ENCODE measurements at places on chromosomes 3 and 15. TPM values are rescaled to one million over a fixed set of nuclear protein-coding genes. Genes with fewer than 3 reads are reported as not detected.

The GOLGA8G gene
- not detected for total RNA-seq

The CELF6 gene
- 0.33 TPM for total RNA-seq

The SERINC4 gene
- 0.30 TPM for total RNA-seq

The CLDN16 gene
- not detected for total RNA-seq

The MESP1 gene
- total RNA-seq, result 3.1 TPM

The MB21D2 gene
- total RNA-seq, result 2.7 TPM

The UBA3 gene
- 133 TPM for total RNA-seq

The IQCF5 gene
- total RNA-seq, result not detected

The KLF15 gene
- total RNA-seq, result not detected

GRCh38 chr15:63953524-63953923 lies 92.8 kb downstream of the DAPK2 start:
- H3K4me3 ChIP-seq, result no peak overlapping the region
- peaks cover 9% of the 10 kb centered on the region for H3K4me1 ChIP-seq
- no peak overlapping the region for H3K27ac ChIP-seq
- DNase-seq, result no peak
- H3K27me3 ChIP-seq, result peaks cover 3% of the 10 kb centered on the region

- H3K27me3 ChIP-seq, result no peaks in the 10 kb centered on the region
- DNase-seq, result no peak
- H3K36me3 ChIP-seq, result no peaks in the 10 kb centered on the region
- H3K4me3 ChIP-seq, result no peak overlapping the region
- H3K4me1 ChIP-seq, result peaks cover 2% of the 10 kb centered on the region
These were observed 138.7 kb downstream of the KLF13 start for GRCh38 chr15:31465083-31465955.

DNA sequence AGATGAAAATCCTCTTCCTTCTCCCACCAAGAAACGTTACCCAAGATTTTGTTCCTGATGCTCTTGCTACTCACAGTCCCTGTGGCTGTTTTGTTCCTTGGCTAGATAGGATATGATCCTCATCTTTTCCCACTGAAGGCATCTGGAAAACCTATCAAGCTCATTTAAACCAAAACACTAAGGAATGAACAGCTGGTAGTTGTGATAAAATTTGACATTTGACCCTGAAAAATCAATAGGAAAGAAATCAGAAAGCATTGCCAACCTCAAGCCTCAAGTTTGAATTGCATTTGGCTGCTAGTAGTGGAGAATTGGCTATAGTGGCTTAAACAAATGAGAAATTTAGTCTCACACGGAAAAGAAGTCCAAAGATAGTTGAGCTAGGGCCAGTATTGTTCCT lies 170.6 kb upstream of the CHRM5 start:
- H3K4me3 ChIP-seq, result no peak overlapping the region
- H3K27me3 ChIP-seq, result peaks cover 8% of the 10 kb centered on the region
- H3K27ac ChIP-seq, result no peak overlapping the region

- DNase-seq, result no peak
- H3K4me1 ChIP-seq, result no peaks in the 10 kb centered on the region
- H3K4me3 ChIP-seq, result no peak overlapping the region
- no peak overlapping the region for H3K27ac ChIP-seq
- peaks cover 18% of the 10 kb centered on the region for H3K27me3 ChIP-seq
These were observed 160.6 kb upstream of the RGMA start for GRCh38 chr15:93249623-93250022.

DNA sequence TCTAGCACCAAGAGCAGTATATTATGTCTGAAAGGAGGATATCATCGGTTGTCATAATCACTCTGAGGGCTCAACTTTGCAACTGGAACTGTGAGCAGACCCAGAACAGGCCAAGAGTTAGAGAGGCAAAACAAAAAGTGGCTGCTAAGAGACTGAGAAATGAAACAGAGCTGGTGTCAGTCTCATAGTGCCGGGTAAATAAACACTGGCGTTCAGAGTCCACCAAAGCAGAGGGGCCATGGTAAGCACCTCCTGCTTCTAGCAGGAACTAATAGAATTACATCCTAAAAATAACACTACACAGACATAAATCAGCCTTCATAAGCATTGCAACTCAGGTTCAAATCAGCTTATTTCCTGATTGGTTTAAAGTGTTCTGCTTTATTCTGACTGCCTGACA lies 10.3 kb upstream of the IL12A start:
- no peak for DNase-seq
- no peak overlapping the region for H3K27ac ChIP-seq
- no peaks in the 10 kb centered on the region for H3K4me1 ChIP-seq
- no peak overlapping the region for H3K4me3 ChIP-seq
- H3K27me3 ChIP-seq, result peaks cover 68% of the 10 kb centered on the region

DNA sequence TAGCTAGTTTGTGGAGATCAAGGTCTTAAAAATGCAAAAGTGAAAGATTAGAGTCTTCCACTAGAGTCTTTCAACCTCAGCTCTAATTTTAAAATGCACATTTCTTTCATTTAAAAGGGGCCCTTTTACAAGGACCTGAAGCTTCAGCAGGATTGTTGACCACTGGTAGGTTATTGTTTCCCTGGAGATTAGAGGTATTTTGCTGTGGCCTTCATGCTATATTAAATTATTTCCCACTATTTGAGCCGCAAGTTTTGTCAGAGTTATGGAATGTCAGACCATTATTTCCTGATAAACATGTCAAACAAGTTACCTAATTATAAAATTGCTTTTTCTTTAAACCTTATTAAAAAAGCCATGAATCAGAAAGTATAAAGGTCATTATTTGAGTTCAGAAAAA lies 103.1 kb upstream of the CCNL1 start:
- DNase-seq, result no peak
- no peaks in the 10 kb centered on the region for H3K36me3 ChIP-seq
- no peaks in the 10 kb centered on the region for H3K4me1 ChIP-seq
- H3K4me3 ChIP-seq, result no peak overlapping the region
- H3K27me3 ChIP-seq, result no peaks in the 10 kb centered on the region

DNA sequence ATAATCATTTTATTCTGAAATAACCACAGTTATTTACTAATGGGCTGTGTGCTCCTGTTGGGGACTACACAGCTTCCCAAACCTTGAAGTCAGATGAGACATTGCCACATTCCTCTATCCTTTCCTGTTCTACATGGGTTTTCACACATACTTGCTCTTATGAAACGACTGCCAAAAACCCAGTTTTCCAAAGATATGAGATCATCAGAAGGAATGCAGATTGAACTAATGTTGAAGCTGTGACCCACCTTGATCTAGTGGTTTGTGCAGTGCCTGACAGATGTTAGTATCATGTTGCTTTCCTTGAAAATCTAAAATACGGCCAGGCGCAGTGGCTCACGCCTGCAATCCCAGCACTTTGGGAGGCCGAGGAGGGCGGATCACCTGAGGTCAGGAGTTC lies 144.6 kb downstream of the VGLL4 start:
- no peak overlapping the region for H3K4me3 ChIP-seq
- no peak overlapping the region for H3K27ac ChIP-seq
- H3K27me3 ChIP-seq, result no peaks in the 10 kb centered on the region
- H3K4me1 ChIP-seq, result no peaks in the 10 kb centered on the region

DNA sequence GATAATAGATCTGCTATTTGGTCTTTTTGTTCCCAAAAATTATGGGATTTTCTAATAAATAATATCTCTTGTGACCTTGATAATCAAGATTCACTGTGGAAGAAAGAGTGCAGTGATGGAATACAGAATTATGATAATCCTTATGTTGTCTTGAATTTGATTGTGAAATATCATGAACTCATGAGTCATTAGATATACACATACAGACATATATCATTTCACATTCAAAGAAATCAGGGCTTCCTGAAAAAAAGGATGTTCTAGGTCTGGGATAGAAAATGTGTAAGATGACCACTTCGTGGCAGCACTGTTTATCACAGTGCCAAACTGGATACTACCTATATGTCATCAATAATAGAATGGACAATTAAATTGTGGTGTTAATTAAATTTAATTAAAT lies 97.7 kb downstream of the DPH6 start:
- peaks cover 1% of the 10 kb centered on the region for H3K36me3 ChIP-seq
- H3K4me1 ChIP-seq, result no peaks in the 10 kb centered on the region
- no peak overlapping the region for H3K27ac ChIP-seq
- no peak overlapping the region for H3K4me3 ChIP-seq
- H3K27me3 ChIP-seq, result no peaks in the 10 kb centered on the region

GRCh38 chr15:49339656-49340055 lies 83.4 kb upstream of the FGF7 start:
- H3K4me3 ChIP-seq, result no peak overlapping the region
- no peak for DNase-seq
- no peaks in the 10 kb centered on the region for H3K27me3 ChIP-seq
- no peak overlapping the region for H3K27ac ChIP-seq

DNA sequence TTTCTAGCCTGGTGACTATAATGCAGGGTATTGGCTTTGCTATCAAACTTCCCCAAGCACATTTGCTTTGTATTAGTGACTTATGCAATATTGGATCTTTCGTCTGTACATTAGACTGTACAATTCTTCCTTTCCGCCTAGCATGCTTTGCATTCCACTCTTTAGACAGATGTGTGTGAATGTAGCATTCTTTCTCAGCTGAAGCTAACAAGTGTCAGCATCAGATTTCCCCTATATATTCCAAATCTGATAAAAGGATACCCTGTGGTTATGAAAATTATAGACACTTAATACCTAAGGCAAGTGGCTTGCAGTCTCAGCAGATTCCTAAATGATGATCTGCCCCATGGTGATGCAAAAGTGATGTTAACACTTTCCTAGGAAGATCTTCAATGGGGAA lies 360.1 kb downstream of the CNTN4 start:
- DNase-seq, result no peak
- H3K36me3 ChIP-seq, result no peaks in the 10 kb centered on the region
- H3K4me3 ChIP-seq, result no peak overlapping the region
- H3K27ac ChIP-seq, result no peak overlapping the region

DNA sequence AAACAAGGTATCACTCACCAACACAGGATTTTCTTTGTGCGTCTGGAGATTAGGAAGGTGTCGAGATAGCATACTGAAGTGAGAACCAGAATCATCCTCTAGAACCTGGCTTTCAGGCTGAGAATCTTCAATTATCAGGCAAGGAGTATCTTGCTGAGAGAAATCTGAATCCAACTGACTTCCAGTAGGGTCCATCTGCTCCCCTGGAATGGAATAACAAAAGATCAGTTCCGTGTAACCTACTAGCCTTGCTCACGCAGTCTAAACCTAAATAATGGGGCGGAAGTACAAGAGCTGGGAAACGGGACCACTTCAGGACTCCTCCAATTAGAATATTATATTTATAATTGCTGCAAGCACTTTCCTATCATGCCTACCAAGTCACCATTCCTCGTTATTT lies 690 bp downstream of the TP53BP1 start:
- peaks cover 14% of the 10 kb centered on the region for H3K36me3 ChIP-seq
- H3K27me3 ChIP-seq, result no peaks in the 10 kb centered on the region
- H3K4me3 ChIP-seq, result peak overlapping the region; percentile 85
- DNase-seq, result no peak
- peaks cover 31% of the 10 kb centered on the region for H3K4me1 ChIP-seq

- DNase-seq, result no peak
- peaks cover 32% of the 10 kb centered on the region for H3K4me1 ChIP-seq
- H3K4me3 ChIP-seq, result no peak within 1 kb of the TSS
These were observed at the start of the genes DUOX2 and DUOXA2 for GRCh38 chr15:45114076-45114750. Gene DUOX2 (minus strand): TSS chr15:45114172. CDS start chr15:45113411, 761 bp downstream. Gene DUOXA2 (plus strand): TSS chr15:45114326. CDS start chr15:45114606, 280 bp downstream.

DNA sequence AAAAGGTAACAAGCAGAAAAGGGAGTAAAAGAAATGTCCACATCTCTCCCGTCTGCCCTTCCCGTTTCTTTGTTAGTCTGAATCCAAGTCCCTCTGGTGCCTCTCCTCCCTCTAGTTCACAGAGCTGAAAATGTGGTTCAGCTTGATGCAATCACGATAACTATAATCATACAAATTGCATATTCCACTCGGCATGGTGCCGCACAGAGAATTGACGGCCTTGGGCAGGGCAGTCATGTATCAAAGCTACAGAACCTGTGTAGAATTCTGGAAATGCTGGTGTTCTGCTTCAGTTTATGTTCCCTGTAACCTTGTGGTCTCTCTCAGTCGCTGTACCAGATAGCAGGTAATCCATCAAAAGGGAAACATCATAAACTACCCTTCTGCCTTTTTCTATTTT lies 562.9 kb upstream of the CBLB start:
- no peak overlapping the region for H3K4me3 ChIP-seq
- peaks cover 21% of the 10 kb centered on the region for H3K36me3 ChIP-seq
- H3K27ac ChIP-seq, result no peak overlapping the region
- DNase-seq, result no peak
- peaks cover 29% of the 10 kb centered on the region for H3K4me1 ChIP-seq
- no peaks in the 10 kb centered on the region for H3K27me3 ChIP-seq

GRCh38 chr3:42778644-42779043 lies 5.6 kb upstream of the CCDC13 start:
- no peaks in the 10 kb centered on the region for H3K27me3 ChIP-seq
- no peak overlapping the region for H3K27ac ChIP-seq
- H3K4me3 ChIP-seq, result no peak overlapping the region
- H3K4me1 ChIP-seq, result peaks cover 3% of the 10 kb centered on the region
- H3K36me3 ChIP-seq, result peaks cover 9% of the 10 kb centered on the region

DNA sequence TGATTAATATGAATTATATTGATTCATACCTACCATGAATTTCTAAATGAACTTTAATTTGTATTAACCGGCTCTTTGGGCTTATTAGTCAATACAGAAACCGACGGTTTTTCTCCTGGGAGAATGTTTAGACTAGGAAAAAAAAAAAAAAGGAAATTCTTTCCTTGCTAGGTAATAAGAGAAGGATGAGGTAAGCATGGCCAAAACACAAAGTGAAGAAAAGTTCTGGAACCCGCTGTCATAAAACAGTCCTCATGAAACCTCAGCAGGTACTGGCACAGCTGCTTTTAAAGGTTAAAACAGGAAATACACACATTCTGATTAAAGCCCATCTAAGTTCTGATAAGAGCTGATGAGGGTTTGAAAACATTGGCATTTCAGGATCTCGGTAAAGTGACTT lies 30.8 kb upstream of the PSTPIP1 start:
- no peak overlapping the region for H3K27ac ChIP-seq
- no peaks in the 10 kb centered on the region for H3K36me3 ChIP-seq
- DNase-seq, result no peak
- H3K4me1 ChIP-seq, result no peaks in the 10 kb centered on the region
- H3K27me3 ChIP-seq, result peaks cover 33% of the 10 kb centered on the region

DNA sequence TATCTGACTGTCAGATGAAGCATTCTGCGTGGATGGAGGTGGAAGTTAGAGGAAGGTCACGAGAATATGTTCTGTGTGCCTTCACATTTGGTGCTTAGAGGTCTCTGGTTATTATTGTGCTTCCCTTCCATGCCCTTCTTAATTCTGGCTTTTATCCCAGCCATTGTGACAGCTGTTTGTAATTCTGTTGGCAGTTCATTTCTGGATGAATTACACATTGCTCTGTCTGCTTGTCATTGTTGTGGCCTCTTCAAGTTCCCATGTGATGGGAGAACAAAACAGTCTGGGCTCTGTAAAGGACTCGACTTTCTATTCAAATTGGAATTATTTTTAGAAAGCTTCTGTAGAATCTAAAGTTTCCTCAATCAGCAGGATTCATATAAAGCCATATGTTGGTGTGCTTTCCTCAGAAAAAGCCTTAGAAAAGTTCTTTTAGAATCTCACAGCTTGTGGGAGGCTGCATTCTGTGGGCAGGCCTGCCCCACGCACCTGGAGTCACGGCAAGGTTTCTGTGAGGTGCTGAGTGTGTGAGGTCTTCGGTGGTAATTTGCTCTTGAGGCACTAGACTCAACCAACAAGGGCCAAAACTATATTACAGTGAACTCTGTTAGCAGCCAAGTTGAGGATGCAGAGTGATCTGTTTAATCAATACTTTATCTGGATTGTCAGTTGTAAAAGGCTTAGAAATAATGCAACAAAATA lies 397.4 kb upstream of the AZI2 start:
- H3K27ac ChIP-seq, result no peak overlapping the region
- H3K4me1 ChIP-seq, result no peaks in the 10 kb centered on the region
- DNase-seq, result no peak
- no peak overlapping the region for H3K4me3 ChIP-seq
- no peaks in the 10 kb centered on the region for H3K36me3 ChIP-seq

Data from activated CD8-positive, alpha-beta memory T cell treated with anti-CD3 and anti-CD28 coated beads, Interleukin-2, amount 10 ng/mL, durations not matched to agents 7 days and 5 days (primary cell).